ENCODE measurements at places on chromosomes 6 and 20. TPM values are rescaled to one million over a fixed set of nuclear protein-coding genes. Genes with fewer than 3 reads are reported as not detected.

ZC2HC1B gene
- not detected for total RNA-seq

FAM209B gene
- total RNA-seq: not detected

GRCh38 chr6:14040042-14040441 lies 77.5 kb upstream of the CD83 start:
- DNase-seq: no peak

DNA sequence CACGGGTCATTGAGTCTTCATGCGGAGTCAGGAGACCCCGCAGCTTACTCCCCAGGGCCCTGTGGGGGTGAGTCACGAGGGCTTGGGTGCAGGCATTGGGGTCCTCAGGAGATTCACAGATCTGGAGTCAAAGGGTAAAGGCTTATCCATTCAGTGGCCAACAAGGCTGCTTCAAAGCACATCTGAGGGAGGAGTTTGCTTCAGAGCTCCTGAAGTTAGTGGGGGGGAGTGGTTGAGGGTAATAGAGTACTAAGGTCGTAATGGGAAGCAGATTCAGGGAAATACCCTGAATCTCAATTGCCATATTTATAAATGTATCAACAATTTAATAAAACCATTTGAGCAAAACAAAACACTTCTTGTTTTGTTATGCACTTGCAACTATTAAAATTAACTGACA lies 37.3 kb downstream of the SH3BGRL2 start:
- DNase-seq: no peak

DNA sequence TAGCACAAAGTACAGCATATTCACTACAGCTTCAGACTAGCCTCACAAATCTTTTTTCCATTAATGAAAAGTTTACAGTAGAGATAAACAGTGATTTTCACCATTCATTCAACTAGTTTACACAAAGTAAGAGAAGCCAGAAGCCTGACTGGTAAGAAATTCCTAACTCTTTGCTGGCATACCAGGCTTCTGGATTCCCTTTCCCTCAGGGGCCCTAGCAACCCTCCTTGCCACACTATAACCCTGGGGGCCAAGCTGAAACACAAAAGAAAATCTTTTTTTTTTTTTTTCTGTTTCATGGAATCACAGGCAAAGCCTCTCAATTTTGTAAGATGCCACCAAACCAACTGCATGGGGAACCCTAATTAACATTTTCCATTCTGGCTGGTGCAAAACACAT lies 28.9 kb upstream of the HMGN3 start:
- no peak for DNase-seq

- DNase-seq: no peak
Observed at GRCh38 chr20:49045440-49046086, 549 bp upstream of the CSE1L start.

DNA sequence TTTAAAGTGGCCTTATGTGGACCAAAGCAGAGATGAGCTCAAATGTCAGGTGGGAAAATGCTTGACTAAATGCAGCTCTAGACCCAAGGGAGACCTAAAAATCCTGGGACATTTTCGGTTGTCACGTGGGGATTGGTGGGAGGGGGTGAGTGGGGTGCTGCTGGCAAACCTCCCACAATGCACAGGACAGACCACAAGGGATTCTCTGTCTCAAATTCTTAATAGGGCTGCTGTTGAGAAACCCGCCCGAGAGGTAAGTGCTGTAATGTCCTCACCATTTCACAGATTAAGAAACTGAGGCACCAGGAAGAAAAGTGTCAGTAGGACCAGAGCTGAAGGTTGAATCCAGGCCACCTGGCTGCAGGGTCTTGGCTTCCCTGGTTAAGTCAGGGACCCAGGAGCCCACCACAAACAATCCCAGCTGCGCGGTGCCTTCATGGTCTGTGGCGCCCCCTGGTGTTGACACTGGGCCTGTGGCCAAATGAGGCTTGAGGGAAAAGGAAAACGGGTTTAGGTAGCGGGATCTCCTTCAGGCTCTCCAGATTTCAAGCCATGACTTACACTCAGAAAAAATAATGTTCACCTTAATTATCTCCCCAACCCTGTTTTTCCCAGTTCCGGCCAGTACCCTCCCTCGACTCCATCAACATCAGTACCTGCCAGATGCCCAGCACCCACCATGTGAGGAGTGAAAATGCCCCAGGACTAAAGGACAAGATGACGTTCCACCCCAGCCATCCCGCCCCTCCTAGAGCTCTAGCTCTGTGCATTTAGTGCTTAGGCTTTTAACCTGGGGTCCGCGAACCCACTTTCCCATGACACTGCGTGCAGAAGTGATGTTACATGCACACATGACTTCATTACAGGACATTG lies 7.2 kb downstream of the HLA-G start:
- no peak for DNase-seq
